ENCODE measurements at places on chromosomes 16 and 17. TPM values are rescaled to one million over a fixed set of nuclear protein-coding genes. Genes with fewer than 3 reads are reported as not detected.

DNA sequence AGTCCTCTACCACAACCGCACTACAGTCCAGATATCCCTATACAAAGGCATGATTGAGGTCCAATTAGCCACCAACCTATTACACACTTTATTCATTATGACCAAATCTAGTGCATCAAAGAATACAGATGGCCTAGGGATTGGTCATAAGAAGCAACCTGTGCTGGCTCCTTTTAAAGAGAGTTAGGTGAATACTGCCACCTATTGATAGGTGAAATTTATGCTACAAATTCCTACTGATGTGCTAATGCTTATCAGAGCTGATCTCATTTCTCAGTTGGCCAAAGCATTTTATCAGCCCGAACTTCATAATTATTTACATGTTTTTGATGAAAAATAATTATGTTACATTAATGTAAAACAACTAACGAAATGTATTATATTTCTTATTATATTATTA lies 166.3 kb downstream of the ANKFN1 start:
- no peak for DNase-seq

DNA sequence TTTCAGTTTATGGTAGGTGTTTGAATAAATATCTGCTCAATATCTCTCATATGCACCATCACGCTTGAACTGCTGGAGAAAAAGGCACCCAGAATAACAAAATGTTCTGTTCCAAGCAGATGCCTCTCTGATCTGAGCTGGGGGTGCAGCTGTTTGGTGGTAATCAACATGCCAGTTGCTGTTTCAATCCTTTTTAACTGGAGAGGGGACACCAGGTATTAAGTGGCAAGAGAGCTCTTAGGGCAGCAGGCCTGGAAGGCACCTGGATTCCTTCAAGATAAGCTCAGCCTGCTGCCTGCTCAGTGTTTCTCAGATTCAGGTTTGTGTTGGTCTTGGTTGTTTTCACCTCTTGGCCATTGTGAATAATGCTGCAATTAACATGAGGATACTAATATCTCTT lies 27.2 kb upstream of the VAT1L start:
- DNase-seq = no peak

DNA sequence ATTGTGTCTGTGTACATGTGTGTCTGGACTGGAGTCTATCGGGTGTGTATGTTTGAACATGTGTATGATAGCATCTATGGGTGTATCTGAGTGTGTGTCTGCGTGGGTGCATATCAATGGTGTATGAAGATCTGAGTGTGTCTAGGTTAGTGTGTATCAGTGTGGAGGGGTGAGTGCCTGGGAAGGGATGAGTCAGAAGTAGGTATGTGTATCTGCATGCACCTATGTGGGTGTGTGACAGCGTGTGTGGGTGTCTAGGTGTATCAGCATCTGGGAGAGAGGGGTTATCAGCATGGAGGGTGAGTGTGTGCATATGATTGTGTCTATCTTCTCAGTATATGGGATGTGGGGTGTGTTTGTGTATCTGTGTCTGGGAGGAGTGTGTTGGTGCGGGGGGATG lies 58.2 kb upstream of the LHX1 start:
- DNase-seq = no peak

GRCh38 chr17:8117980-8118768 lies at the start of gene ALOXE3:
Gene ALOXE3, minus strand, starts transcription at chr17:8118514. Its CDS starts 524 bp downstream, at chr17:8117990.
- peak; percentile 84 for DNase-seq

DNA sequence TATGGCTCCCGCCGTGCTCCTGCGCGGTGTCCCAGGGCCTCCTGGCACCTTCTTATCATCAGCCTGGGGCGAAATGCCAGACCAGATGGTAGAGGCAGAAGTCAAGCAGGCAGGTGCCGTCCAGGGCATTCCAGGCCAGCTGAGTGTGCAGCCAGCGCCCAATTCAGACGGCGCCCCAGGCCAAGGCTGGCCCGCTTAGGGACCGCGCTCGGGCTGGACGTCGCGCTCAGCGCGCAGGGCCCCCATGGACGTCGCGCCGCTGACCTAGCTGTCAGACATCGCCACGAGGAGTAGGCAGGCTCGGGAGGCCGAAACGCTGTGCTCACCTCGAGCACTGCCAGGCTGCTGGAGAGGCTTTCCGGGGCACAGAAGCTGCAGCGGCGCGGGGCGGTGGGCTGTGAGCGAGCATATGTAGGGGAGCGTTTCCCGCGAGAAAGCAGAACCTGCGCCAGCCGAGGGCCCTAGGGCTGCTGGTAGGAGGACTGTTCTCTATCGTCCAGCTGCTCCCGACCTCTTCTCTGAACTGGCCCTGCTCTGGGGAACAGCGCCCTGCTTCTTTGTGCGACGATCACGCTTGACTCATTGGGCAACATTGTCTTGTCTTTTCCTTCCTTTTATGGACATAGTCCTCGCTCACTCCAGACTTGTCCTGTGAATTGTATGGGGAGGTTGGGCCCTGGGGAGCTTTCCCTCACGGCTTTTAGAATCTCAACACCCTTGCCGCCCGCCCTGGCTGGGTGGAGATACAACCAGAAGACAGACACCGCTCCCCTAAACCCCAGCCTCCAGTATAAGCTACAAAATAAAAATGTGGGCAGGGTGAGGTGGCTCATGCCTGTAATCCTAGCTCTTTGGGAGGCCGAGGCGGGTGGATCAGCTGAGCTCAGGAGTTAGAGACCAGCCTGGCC lies 8.4 kb upstream of the CA4 start:
- DNase-seq = peak; percentile 86

- no peak for DNase-seq
Measured at GRCh38 chr17:9529033-9529700, 46.5 kb downstream of the STX8 start.

DNA sequence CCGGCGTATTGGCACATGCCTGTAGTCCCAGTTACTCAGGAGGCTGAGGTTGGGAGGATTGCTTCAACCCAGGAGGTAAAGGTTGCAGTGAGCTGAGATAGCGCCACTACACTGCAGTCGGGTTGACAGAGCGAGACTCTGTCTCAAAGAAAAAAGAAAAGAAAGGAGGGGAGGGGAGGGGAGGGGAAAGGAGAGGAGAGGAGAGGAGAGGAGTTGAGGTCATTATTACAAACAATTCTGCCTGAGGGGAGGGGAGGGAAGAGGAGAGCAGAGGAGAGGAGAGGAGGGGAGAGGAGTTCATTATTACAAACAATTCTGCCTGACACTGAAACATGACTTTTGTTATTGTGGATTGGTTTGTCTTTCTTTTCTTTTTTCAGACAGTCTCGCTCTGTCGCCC lies 19.8 kb upstream of the ABCA5 start:
- DNase-seq = no peak

DNA sequence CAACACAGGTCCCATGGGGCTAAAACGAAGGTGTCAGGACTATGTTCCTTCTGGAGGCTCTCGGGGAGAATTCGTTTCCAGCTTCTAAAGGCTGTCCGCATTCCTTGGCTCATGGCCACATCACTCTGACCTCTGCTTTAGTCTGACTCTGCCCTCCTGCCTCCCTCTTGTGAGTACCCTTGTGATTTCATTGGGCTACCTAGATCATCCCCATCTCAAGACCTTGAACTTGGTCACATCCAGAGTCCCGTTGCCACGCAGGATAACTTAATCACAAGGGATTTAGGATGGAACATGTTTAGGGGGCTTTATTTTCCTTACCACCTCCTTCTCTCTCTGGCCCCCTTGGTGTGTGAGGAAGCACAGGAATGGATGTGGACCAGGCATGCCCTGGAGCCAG lies 160.9 kb upstream of the PLCG2 start:
- no peak for DNase-seq

- no peak for DNase-seq
Measured at GRCh38 chr16:78290395-78290794, 190.9 kb downstream of the WWOX start.

DNA sequence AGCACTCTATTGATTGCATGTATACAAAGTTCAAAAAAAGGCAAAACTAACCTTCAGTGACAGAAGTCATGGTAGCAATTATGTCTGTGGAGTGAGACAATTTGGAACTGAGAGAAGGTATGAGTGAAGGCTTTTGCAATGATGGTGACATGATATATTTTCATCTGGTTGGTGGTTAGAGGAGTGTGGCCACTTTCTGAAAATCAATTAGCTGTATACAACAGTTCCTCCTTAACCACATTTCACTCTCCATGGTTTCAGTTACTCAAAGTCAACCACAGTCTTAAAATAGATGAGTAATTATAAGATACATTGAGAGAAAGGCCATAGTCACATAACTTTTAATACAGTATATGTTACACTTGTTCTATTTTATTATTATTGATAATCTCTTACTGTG lies 26.2 kb downstream of the ADAMTS18 start:
- no peak for DNase-seq

GRCh38 chr16:81910366-81910885 lies 100.8 kb downstream of the SDR42E1 start:
- DNase-seq = no peak

- DNase-seq = no peak
Measured at GRCh38 chr17:71942626-71943025, 178.2 kb upstream of the SOX9 start.

DNA sequence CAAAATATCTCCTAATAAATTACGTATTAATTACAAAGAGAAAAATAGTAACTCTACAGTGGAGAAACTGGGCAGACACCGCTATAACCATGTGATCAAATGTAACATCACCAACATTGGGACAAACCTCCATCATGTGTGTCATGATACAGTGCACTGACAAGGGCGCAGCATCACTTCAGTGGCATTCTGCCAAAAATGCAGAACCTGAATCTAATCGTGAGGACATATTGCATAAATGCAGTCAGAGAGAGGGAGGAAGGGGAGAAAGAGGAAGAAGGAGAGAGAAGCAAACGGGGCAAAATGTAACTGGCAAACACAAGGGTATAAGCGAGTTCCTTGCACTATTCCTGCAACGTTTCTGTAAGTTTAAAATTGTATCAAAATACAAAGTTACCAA lies 74.2 kb upstream of the MARCHF10 start:
- no peak for DNase-seq

DNA sequence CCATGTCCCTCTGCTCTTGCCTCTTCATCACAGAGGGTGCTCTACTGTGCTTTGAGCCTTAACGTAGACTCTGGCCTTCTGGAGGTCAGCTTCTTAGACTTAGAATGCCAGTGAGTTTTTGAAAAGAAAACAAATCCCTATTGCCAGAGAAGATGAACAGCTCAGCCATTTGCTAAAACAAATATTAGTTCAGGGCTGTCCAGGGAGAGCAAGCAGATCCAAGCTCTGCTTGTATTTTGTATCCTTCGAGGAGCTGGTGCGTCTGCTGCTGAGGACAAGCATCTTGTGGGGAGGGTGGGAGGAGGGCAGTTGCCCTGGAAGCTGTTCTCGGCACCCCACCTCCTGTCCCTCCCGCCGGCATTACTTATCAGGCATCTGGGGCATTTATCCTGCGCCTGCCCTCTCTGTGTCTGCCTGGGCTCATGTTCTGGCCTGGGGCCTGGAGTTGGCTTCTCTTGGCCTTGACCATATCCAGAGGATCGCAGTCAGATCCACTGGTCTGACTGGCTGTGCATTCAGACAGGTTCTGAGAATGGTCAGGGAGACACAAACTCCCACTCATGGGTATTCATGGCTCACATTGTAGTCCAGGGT lies 173.1 kb upstream of the NLRP1 start:
- no peak for DNase-seq

GRCh38 chr17:48593840-48594537 lies 410 bp upstream of the HOXB5 start:
- peak; percentile 94 for DNase-seq

GRCh38 chr17:39360537-39360936 lies 40.9 kb downstream of the FBXL20 start:
- no peak for DNase-seq

DNA sequence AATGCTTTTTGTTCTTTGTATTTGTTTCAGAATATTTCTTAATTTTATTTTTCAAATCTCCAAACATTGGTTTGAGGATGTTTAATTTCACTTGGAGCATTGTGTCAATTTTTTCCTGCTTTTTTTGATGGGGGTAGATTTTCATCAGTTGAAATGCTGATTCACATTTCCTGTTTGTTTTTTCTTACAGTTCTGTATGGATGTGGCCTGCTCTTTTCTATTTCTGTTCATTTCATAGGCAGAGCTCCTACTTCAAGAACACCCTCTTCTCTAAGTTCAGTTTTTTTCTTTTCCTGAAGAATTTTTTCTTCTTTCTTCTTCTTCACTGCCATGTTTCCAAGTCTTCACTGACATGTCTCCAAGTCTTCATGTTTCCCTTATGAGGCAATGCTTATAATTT lies 8.8 kb downstream of the MBTD1 start:
- DNase-seq = no peak

GRCh38 chr17:1648963-1649843 lies 463 bp downstream of the RILP start:
- peak; percentile 98 for DNase-seq

DNA sequence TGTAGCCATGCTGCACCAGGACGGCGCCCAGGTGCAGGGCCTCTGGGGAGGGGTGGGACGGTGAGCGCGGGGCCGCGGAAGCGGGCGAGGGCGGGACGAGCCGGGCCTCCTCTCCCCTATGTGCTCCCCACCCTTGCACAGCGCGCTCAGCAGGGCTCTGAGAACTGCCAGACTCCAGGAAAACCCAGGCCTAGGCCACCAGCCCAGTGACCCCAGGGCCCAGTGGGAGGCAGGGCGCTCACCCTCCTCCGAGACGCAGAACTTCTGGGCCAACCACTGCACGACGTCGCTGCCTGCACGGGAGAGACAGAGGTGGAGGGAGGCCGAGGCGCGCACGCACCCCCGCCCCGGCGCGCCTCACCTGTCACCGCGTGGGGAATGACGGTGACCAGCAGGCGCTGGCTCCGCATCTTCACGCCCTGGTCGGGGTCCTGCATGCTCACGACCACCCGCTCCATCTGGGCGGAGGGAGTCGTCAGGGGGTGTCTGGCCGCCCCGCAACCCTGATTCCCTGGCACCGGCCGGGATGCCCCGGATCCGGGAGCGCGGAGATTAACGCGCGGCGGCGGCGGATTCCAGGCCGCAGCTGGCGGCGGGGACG lies 603 bp downstream of the RGS11 start:
- no peak for DNase-seq

The RBFOX1 gene
- total RNA-seq = not detected

The EVPLL gene
- total RNA-seq = not detected

The ITGA2B gene
- 1.4 TPM for total RNA-seq

The BCAR1 gene
- total RNA-seq = 104 TPM

The SLC7A6OS gene
- 12.5 TPM for total RNA-seq

The HOXB7 gene
- total RNA-seq = 8.0 TPM

The TP53TG3F gene
- not detected for total RNA-seq

The YPEL2 gene
- 25.8 TPM for total RNA-seq

The QRICH2 gene
- total RNA-seq = 0.83 TPM

The KRT36 gene
- not detected for total RNA-seq

The SLC38A8 gene
- total RNA-seq = not detected

The BCO1 gene
- not detected for total RNA-seq

The KRT31 gene
- total RNA-seq = not detected

The OTOP2 gene
- not detected for total RNA-seq

The KREMEN2 gene
- total RNA-seq = not detected

The CHST5 gene
- not detected for total RNA-seq

The KRT222 gene
- 1.1 TPM for total RNA-seq

The HBA2 gene
- 750 TPM for total RNA-seq

The HCRT gene
- not detected for total RNA-seq

The KRTAP9-8 gene
- not detected for total RNA-seq

Measured in posterior vena cava (tissue), 2 donors.